ENCODE measurements at places on chromosomes 2 and 18. TPM values are rescaled to one million over a fixed set of nuclear protein-coding genes. Genes with fewer than 3 reads are reported as not detected.

DNA sequence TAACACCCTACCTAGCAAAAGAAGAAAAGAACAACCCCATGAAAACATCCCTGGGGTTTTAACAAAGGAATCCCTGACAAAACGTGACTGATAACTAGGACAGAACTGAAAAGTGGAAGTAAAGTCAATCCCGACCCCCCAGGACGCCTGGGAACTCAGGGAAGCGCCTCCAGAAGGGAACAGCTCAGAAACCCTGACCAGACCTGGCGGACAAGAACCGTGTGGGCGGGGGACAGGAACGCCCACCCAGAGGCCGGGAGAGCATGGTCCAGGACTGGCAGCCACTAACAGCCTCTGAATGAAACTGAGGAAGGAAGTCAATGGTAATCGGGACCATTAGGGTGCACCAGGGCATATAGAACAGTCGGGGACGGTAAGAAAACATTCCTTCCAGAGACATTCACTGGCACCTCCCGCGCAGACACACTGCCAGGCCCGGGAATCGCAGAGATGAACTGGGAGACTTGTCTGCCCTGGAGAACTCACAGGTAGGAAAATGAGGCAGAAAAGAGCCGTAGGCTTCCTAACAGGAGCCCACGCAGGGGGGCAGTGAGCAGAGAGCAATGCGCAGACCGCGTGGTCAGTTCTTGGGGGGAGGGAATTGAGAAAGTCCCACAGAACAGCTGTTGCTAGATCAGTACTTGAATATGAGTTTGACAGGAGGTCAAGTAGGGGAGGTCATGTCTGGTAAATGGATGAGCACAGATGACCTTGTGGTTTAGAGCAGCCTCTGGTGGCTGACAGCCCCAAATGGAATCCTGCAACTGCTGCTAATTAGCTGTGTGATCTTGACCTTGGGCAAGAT is 1.3 kb upstream of the TBC1D8 start:
- peak; percentile 60 for DNase-seq

DNA sequence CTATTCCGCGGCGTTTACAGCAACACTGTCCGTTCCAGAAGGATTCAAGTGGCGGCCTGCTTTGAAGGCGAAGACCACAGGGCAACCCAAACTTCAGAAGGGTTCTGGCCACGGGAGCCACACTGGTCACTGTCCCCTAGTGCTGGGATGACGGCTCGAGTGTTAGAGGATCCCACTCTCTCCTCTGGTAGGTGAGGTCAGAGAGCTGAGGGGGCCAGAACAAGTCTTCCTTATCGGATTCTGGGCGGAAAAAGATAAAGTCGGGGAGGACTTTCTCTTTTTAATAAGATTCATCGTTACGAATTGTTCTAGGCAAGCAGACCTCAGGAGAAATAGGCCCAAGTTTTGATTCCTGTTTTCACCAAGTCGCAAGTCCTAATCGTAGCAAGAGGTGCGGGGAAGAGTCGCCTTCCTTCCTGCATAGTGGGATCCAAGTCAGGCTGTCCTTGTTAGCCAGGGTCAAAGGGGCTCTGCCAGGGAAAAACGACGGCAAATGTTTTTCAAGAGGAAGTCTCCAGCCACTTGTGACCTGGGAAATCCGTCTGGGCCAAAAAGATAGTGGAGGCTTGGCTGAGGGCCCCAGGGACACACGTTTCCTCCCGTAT is 864 bp upstream of the MYL12A start:
- DNase-seq, result no peak

GRCh38 chr18:65659912-65660311 is 90.9 kb upstream of the CDH7 start:
- DNase-seq, result no peak

DNA sequence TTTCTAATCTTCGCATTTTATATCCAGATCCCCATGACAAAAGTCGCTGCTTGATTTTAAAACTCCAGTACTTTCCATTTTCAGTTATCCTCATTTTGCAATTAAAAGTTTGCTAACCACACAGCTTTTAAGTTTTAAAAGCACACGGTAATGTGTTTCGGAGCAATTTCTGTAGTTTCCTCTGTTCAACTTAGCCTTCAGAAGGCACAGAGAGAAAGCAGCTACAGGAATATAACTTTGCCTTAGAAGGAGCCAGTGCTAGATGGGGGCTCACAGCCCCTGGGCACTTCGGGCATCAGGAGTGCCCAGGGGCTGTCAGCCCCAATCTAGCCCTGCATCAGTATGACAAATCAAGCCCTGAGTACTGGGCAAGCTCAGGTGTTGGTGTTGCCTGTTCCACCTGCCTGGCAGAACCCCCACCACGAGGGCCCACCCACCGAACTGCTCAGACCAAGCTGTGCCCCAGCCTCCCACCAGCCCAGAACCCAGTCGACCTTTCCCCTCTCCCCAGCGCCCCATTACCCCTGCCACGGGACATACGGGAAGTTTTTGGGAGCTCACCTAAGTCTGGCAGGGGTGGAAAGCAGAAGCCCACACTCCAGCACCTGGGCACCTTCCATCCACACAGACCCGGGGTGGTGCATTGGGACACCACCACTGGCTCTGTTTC is 47.3 kb downstream of the TRABD2A start:
- no peak for DNase-seq

DNA sequence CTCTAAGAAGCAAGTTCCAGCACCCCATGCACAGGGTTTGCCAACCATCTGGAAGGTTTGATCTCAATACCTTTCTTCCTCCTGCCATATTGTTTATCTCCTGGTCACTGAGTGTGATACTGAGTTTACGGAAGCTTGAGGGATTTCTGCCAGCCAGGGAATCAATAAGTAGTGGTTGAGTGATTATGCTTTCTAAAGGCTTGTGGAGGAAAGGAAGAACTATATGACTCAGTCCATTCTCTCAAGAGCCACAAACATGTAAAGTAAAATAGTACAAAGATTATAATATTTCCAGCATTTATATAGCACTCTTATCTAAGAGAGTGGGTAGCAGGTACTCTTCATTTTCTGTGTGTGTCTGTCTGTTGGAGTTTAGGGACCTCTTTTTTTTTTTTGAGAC is 49.2 kb downstream of the SLC4A3 start:
- no peak for DNase-seq

DNA sequence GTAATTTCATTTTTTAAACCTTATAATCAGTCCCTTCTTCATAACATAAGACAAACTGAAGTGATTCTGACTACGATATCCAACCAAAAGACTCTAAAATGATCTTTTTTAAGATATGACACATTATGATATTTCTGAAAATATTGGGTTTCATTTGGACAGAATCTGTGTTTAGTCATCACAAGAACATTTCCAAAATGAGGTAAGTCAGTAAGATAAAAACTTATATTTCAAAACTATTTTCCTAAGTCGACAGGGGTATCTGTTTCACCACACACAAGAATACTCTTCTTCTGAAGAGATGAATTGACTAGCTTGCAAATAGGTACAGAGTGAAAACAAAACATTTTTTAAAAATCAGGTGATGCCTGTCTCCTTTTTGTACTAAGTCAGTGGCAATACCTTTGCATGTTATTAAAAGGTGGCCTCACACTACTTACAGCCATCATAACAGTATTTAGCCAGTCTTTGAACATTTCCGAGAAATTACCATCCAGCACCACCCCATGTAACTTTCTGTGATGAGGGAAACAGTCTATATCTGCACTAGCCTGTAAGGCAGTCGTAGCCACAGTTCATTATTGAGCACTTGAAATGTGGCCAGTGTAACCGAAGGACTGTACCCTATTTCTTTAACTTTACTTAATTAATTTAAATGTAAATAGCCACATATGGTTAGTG is 13.5 kb downstream of the STK39 start:
- DNase-seq, result no peak

GRCh38 chr2:216312441-216312840 is 59.8 kb downstream of the MARCHF4 start:
- DNase-seq, result no peak

DNA sequence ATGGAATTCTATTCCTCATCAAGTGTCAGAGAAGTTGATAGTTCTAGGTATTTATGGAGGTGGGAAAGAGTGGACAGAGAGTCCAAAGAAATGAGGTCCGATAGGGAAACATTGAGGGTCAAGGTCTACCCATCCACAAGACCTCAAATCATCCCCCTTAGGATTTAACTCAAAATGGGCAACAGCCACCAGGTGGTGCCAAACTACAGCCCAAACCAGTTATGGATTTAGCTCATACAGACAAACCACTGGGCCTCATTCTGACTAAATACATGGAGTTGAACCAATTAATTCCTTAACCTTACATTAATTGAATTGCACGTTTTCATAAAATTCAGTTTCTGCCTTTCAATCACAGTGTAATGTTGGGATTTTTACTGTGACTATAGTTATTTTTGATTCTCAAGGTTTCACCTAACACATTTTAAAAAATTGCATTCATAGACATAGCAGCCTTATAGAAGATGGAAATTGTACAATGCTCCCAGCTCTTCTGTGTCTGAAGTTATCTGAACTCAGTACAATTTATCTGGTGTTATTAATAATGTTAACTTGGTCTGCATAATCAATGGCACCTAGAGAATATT is 98.2 kb upstream of the HNMT start:
- no peak for DNase-seq

DNA sequence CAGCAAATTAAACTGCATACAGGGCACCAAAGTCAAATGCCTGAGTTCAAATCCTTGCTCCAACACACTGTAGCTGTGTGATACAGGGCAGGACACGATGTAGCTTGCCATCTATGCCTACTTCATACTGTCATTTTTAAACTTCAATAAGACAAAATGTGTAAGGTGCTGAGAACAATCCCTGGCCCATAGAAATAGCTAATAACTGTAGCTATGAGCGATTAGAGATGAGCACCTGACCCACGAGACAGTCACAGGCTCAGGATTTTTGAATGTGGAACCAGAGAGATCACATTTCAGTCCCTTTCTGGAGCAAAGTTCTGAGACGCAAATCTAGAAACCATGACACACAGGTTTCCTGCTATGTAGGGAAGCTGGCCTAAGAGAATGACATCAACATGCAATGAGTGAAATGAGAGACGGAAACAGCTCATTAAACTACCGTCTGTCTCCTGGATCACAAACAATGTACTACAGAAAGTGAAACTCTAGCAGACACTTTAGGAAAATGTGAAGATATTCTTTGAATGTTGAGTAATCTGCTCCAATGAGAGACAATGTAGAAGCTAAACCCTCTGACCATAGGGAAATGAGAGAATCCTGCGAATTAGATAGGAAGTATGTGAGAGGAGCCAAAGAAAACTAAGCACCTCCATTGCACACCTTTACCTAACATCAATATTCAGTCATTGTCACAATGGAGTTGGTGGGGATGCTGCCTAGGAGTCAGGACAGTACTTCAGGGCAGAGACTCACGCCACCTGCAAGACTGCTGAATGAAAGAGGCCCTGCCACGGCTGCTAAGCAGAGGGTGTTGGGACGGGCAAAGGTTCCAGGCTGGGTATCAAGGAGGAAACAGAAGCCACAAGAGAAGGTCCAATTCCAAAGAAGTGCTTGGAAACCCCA is 25.5 kb downstream of the B4GALT6 start:
- DNase-seq, result no peak

GRCh38 chr2:150127995-150128394 is 359.5 kb downstream of the RND3 start:
- no peak for DNase-seq

GRCh38 chr2:5546181-5546580 is 146.0 kb upstream of the SOX11 start:
- DNase-seq, result no peak

GRCh38 chr2:111941531-111941930 is 43.1 kb downstream of the MERTK start:
- no peak for DNase-seq

- no peak for DNase-seq
Measured at GRCh38 chr2:229350117-229350805, 79.2 kb upstream of the PID1 start.

- no peak for DNase-seq
Measured at GRCh38 chr2:223537651-223538601, 64.2 kb downstream of the SCG2 start.

- no peak for DNase-seq
Measured at GRCh38 chr18:67243799-67244587, 272.5 kb downstream of the DSEL start.

GRCh38 chr2:238963161-238963970 is 115.5 kb downstream of the TWIST2 start:
- DNase-seq, result no peak

DNA sequence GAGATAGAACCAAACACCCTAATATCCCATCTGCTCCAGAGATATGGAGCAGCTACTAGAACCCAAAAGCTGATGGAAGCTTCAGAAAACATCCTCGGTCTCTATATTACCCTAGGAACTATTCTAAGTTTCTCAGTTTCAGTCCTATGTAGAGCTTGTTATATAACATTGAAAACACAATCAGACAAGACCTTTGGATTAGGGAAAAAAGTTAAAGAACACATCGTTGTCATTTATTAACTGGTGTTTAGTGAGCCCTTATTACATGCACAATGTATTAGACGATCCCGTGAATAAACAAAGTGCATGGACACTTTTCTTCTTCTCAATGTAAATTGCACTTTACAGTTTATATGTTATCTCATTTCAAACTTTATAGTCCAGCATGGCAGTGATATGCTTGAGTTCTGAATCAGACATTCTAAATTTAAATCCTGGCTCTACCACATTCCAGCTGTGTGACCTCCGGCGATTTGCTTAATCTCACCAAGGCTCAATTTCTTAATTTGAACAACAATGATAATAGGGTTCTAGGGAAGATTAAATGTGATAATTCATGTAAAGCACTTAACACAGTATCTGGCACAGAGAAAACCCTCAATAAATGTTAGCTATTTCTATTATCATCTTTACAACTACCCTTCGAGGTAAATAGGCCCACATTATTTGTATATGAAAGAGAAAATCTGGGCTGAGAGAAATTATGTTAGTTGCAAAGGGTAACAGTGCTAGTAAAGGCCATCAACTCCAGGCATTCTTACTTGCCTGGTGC is 83.6 kb upstream of the PIK3C3 start:
- DNase-seq, result no peak

GRCh38 chr2:216925636-216926366 is 65.9 kb upstream of the TNP1 start:
- no peak for DNase-seq

Gene RTP5
- 1.3 TPM for total RNA-seq

Gene TMEM37
- total RNA-seq, result 0.54 TPM

Gene TLX2
- total RNA-seq, result not detected

Gene ZNF396
- 3.8 TPM for total RNA-seq

Gene AKAIN1
- total RNA-seq, result 6.9 TPM

Gene NDUFS1
- 67.1 TPM for total RNA-seq

Gene RTKN
- 11.0 TPM for total RNA-seq

Gene SPATS2L
- total RNA-seq, result 29.0 TPM

Gene PCGF1
- 8.4 TPM for total RNA-seq

Gene LOXL3
- total RNA-seq, result 7.0 TPM
